SK-MEL-5 (cell line): ENCODE measurements at places on chromosomes 12 and 14. TPM values are rescaled to one million over a fixed set of nuclear protein-coding genes. Genes with fewer than 3 reads are reported as not detected.

The IFNG gene
- total RNA-seq: not detected in 2 replicates

The TUBA1C gene
- 315 and 342 TPM in 2 replicates for total RNA-seq

The SRRM4 gene
- total RNA-seq: not detected in 2 replicates

The RASSF8 gene
- 47.9 and 60.7 TPM in 2 replicates for total RNA-seq

The DCAF4 gene
- total RNA-seq: 18.8 and 31.4 TPM in 2 replicates

The PMCH gene
- total RNA-seq: not detected in 2 replicates

The AMDHD1 gene
- total RNA-seq: 1.1 and 1.2 TPM in 2 replicates

The CLEC6A gene
- 0.29 TPM in 1 of 2 replicates, not detected in the other for total RNA-seq

The SCN8A gene
- 1.0 and 1.1 TPM in 2 replicates for total RNA-seq

GRCh38 chr14:20794644-20795369 is 7.8 kb downstream of the RNASE1 start:
- DNase-seq: no peak

DNA sequence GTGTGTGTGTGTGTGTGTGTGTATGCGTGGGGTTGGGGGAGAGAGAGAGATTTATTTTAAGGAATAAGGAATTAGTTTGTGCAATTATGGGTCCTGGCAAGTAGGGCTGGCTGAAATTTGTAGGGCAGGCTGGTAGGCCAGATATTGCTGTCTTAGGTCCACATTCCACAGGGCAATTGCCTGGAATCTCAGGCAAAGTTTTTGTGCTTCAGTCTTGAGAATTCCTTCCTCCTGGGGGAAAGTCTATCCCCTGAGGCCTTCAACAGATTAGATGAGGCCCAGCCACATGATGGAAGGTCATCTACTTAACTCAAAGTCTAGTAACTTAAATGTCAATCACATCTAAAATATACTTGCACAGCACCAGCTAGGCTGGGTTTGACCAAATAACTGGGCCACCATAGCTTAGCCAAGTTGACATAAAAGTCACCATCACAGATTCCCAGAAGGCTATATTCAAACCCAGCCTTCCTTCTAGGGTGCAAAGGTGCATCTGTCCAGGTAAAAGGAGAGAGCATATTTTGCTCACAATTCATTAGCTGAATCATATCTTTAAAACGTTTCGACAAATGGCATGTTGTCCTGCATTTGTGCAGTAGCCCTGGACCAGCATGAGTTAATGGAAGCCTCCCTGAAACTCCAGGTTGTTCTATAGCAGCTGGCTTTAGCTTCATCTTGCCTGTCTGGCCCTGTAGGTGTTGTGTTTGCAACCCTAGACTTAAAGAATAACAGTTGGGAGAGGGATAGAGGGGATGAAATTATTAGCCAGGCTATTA is 63.1 kb downstream of the C14orf132 start:
- DNase-seq: no peak

DNA sequence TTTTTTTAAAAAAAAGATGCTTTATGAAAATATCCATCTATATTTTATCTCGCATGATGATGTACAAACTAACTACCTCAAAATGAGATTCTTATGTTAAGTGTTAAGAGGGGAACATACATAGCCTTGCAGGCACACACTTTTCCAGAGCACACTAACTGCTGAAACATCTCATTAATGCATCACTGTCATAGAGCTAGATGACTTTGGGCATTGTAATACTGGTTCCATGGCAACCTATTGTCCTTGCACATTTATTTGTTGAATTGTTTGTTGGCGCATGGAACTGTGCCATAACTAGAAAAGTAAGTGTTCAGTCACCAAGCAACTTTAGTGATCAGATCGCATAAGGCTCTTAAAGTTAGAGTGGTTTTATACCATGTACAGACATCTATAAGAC is 348.3 kb downstream of the GALC start:
- DNase-seq: no peak

GRCh38 chr12:117433878-117434277 is 72.5 kb upstream of the NOS1 start:
- DNase-seq: no peak

- DNase-seq: no peak
Observed at GRCh38 chr12:124745465-124745890, 118.2 kb downstream of the SCARB1 start.

DNA sequence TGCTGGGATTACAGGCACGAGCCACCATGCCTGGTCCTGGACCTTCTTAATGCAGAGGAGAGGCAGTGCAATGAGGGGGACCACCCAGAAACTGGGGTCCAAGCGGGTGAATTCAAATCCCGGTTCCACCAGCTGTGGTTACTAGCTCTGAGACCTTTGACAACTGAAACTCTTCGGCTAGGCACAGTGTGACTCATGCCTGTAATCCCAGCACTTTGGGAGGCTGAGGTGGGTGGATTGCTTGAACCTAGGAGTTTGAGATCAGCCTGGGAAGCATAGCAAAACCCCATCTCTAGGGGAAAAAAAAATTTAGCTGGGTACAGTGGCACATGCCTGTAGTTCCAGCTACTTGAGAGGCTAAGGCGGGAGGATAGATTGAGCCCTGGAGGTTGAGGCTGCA is 5.0 kb upstream of the CD4 start:
- no peak for DNase-seq

GRCh38 chr14:87805315-87805723 is 187.7 kb downstream of the GALC start:
- DNase-seq: peak; percentile 68

GRCh38 chr12:122126713-122127597 is 47.1 kb downstream of the IL31 start:
- DNase-seq: peak; percentile 76

- no peak for DNase-seq
Observed at GRCh38 chr14:20179218-20179617, 11.5 kb upstream of the OR11G2 start.

DNA sequence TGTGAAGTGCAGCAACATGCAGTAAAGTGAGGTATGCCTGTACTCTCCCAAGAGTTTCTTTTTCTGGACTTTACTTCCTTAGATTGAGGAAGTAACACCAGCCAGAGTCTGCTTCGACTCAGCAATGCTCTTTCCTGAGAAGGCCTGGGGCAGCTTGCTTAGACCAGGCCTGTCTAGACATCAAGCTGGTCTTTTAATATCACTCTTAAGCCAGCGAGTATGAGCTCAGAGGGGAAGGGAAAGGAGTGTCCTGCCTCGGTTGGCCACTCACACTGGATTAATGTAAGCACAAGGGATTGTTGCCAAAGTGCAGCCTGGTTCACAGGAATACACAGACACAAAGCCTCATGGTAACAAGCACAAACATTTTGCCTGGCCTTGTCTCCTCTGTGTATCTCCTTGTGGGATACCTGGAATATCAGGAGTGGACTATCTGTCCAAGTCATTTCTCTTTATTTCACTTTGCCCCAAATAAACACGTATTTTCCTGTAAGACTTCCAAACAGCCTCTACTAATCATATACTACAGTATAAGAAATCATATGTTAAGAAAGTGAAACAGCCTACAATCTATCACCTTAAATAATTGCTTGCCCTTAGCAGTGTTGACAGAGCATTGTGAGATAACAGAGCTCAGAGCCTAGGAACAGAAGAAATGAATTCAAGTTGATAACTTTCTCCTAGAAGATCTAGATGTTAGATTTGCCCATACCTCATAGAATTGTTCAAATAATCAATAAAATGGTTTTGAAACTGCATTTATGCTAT is 121.2 kb upstream of the DAAM1 start:
- no peak for DNase-seq

DNA sequence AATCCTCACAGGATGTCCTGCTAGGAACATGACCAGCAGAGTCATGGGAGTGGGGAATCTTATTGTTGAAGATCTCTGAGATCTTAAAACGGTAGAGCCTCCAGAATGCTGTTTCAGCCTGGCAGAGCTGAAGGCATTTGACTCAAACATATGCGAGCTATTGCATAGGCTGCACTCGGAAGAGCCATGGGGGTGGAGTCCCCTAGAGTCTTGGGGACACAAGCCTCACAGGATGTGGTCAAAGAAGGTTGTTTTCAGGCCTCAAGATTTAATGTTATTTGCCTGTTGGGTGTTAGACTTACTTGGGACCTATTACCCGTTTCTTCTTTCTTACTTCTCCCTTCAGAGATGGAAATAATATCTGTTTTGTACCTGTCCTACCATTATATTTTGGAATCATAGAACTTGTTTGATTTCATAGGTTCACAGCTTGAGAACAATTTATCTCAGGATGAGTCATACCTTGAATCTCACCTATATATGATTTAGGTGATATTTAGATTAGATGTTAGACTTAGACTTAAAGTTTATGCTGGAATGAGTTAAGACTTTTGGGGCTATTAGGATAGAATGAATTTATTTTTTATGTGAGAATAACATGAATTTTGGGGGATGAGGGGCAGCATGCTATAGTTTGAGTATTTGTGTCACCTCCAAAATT is 172.2 kb upstream of the ATP2B1 start:
- DNase-seq: no peak

- DNase-seq: no peak
Observed at GRCh38 chr12:5027046-5027821, 16.4 kb upstream of the KCNA5 start.

DNA sequence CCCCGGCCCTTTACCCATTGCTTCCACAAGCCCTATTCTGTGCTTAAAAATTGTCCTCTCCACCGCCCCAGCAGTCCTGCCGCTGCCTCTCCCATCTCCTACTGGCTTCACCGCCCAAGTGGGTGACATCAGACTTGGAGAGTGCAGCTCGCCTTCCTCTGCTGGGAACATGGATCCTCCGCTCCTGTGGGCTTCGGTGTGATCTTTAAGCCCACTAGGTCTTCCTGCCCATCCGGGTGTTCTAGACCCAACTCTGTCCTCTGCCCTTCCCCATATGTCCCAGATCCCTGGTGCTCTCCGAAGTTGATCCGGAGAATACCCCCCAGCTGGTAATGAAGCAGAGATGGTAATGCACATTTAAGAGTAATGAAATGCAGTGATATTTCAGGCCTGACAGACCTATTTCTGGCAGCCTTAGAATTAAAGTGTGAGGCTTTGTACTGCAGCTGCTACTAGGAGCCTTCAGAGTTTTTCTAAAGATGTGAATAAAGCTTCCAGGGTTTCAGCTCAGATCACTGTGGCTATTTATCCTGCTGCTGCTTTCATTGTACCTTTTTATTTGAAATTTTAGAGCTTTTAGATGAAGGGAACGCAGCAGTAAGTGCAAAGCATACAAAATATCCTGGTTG is 22.9 kb upstream of the CTDSP2 start:
- DNase-seq: no peak

DNA sequence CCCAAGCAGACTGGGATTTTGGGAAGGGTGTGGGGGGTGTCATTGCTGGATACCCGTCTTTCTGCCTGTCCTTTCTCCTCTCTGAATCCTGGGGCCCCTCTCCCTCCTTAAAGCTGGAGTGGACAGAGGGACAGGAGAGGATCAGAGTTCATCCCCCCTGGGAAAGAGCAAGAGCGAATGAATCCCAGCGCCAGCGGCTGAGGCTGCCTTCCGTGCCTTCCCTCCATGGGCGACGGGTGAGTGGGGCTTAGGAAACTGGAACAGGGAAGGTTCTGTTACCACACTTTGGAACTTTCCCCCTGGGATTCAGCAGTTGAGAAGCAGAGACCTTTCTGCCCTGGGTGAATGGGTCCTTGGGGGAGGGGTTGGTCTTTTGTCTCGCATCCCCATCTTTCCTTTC is 16.2 kb upstream of the RIN3 start:
- no peak for DNase-seq

DNA sequence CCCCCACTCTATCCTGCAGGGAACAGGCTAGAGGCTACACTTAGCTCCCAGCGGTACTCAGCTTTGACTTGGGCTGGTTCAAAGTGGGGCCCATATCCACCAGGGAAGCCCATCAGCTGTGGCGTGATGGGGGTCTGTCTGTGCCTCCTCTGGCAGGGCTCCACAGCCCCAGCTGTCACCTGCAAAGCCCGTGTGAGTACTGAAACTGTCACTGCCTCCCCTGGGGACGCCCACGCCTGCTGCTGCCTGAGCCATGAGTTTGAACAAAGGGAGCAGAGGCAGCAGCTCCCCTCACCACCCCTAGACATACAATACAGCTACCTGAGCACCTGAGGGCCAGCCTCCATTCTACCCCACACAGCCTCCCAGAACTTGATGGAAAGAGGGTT is 5.0 kb downstream of the REM2 start:
- DNase-seq: no peak

GRCh38 chr12:53343969-53344368 is 7.8 kb upstream of the SP7 start:
- DNase-seq: no peak

DNA sequence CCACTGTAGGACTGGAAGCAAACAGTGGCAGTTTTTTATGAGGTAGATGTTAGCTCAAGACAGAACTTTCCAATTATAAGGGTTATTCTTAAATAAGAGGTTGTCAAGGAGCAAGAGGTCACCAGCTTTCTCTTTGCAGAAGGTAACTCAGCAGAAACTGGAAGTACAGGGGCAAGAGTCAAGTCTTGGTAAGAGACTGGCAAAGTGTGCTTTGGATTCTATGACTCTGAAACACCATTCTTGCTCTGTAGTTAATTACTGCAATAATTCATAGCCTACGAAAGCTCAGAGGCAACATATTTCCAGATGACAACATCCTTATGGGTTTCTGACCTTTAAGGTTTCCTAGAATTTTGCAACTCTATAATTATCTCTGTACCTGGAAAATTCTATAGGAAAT is 51.3 kb downstream of the RMST start:
- no peak for DNase-seq

DNA sequence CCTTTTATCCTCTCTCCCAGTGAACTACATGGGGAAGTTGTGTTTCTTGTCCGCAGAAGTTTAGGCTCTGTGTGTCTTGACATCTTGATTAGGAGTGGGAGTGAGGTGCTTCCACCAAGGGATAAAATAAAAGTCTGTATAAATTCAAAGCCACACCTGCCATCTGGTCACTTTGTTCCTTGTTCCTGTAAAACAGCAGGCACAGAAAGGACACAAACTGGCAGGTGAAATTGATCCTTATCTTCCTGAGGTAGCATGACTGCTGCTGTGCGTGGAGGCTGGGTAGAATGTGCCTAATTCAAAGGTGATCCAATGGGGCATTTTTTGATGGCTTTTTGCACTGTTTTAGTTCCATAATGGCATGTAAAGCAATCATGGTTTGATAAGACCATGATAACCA is 104.3 kb upstream of the KITLG start:
- DNase-seq: no peak

DNA sequence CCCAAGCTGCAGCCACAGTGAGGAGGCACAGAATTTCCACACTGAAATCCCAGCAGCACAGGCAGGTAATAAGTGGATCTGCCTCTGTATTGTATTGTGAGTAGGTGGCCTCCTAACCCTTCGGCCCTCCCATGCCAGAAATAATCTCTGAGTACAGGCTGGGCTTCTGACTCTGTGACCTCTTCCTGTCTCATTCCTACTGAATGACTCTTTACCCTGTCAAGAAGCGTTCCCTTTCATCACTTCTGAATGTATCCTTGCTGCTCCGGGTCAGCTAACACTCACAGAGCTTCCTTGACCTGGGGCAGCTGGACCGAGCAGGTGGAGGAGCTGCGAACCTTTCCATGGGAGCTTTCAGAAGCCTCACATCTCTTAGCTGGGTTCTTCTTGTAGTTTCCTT is 119.6 kb downstream of the SLC8A3 start:
- DNase-seq: no peak

GRCh38 chr14:59282378-59282765 is 93.9 kb downstream of the DAAM1 start:
- DNase-seq: no peak

- DNase-seq: no peak
Observed at GRCh38 chr12:50614167-50614759, 109.5 kb downstream of the DIP2B start.

- DNase-seq: no peak
Observed at GRCh38 chr12:132391326-132392041, 62.1 kb upstream of the GALNT9 start.
